ENCODE measurements at places on chromosomes 7 and 10.

DNA sequence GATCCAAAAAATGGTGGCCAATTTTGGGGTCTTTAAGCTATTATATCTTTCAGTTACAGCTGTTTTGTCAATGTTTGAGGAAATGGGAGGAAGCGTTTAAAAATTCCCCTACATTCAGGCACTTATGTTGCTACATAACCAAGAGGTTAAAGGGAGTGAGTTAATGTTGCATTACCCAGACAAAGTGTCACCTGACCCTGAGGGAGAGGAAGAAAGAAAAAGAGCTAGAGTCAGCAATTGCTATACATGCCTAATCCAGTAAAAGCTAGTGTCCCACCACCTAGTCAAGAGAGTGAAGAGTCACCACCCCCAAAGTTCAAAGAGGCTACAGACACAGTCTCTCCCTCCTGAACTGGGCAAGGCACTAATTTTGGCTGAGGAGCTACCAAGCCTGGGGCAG, 69.5 kb upstream of the ZNF92 start:
- DNase-seq = peak; percentile 18

DNA sequence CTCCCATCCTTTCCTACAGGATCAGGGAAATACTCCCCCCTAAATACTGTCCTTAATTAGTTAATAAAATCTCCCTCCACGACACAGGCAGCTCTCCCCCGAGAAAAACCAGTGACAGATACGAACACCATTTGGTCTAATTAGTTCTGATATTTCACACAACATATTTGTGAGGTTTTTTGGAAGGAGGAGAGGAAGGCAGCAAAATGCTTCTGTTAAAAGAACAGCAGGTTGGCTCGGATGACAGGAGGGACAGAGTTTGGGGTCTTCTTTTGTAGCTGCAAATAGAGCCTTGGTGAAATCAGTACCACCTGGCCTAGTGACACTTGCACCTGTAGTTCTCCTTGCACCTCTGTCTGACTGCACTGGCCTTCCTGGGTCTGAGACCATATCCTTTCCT, 507.0 kb downstream of the PLXNA4 start:
- DNase-seq = no peak

DNA sequence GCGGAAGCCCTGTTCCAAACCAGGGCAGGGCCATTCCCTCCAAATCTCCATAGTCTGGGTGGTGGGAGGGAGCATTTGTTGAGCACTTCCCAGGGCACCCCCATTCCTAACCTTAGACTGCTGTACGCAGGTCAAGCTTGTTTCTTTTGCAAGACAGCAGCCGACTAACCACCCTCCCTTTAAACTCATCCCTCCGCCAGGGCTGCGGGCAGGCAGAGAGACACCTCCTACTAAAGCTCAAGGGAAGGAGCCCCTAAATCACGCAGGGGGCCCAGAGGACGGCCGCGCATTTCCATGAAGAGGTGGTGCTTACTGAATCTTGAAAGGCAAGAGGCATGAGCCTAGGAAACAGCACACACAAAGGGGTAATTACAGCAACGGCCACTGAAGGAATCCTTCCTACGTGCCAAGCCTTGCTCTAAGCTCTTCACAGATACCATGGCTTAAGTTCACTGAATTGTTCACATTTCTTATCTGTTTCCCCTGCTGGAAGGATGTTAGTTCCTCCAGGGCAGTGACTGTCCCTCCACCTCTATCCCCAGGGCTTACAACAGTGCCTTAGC, 90.0 kb downstream of the PROSER2 start:
- DNase-seq = peak; percentile 89

DNA sequence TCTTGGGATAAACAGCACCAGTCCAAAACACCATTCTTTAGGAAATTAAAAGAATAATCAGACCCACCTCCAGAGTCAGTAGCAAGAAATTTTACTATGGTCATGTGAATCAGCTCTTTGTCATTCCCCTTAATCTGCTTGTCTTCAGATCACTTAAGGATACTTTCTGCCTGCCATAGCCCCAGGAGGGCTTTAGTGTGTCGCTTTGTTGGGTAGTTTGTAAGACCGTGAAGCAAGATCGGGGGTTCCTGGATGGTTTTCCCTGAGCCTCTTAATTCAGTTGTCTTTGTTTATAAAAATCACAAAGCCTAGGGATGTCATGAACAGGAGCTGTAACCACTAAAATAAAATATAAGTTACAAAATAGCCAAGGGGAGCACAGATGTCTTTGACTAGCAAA, 223.6 kb downstream of the RELN start:
- DNase-seq = no peak

- DNase-seq = peak; percentile 15
Measured at GRCh38 chr10:79245539-79246208, 101.6 kb upstream of the PPIF start.

DNA sequence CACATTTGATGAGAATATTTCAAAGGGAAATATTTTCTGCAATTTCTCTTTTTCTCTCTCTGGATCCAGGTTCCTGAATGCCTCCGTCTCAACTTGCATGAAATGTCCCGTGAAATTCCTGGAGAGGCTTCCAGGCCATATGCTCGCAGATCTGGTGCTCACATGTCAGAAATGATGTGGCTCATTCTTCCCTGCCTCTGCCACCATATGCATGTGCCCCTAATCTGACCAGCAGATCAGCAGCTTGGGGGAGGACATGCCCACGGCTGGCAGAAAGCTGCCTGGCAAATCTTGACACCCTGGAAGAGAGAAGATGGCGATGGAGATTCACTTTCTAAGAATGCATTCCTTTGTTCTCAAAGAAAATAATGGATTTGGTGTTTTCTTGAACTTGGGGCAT, 490.7 kb downstream of the RPS24 start:
- DNase-seq = no peak

DNA sequence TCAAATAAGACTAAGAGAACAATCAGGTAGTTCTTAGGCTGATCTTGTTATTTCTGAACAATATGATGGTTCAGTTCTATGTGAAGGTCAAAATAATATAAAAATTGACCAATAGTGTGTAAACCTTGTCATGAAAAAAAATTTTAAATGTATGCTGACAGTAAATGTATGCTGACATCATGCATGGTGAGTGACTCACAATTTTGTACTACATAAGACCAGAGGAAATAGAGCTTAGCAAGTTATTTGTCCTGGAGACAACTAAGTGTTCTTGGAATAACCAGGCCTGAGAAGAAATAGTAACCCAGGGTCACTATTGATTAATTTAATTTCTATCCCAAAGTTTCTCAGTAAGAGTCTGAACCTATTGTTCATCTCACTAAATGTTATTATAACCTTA, 182.2 kb upstream of the PCDH15 start:
- no peak for DNase-seq

- DNase-seq = no peak
Measured at GRCh38 chr10:129953119-129954051, 10.7 kb downstream of the EBF3 start.

GRCh38 chr10:78443900-78444571, 410.4 kb downstream of the RPS24 start:
- DNase-seq = no peak

DNA sequence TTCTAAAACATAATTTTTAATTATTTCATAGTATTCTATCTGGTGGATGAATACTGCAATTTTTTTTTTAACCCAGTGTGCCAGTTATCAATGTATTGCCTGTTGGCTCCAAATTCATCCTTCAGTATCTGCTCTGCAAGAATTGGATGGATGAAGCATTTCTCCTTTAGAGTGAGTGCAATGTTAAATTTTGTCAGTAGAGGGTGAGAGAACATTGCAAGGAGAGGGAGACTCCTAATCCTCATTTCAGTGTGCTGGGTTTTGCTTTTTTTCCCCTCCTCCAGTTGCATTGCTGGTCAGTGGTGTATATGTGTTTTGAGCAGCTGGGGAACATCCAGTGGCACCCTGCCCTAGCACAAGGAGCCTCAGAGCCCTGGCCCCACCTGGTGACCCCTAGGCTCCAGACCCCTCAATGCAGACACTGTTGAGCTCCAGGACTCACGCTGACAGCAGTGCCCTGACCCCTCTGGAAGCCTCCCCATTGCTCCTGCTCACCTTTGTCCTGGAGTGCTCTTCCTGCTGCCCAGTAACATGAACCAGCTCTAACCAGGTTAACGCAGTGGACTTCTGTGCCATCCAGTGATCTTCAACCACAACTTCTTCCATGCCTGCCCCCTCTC, 199.4 kb downstream of the USP6NL start:
- no peak for DNase-seq

DNA sequence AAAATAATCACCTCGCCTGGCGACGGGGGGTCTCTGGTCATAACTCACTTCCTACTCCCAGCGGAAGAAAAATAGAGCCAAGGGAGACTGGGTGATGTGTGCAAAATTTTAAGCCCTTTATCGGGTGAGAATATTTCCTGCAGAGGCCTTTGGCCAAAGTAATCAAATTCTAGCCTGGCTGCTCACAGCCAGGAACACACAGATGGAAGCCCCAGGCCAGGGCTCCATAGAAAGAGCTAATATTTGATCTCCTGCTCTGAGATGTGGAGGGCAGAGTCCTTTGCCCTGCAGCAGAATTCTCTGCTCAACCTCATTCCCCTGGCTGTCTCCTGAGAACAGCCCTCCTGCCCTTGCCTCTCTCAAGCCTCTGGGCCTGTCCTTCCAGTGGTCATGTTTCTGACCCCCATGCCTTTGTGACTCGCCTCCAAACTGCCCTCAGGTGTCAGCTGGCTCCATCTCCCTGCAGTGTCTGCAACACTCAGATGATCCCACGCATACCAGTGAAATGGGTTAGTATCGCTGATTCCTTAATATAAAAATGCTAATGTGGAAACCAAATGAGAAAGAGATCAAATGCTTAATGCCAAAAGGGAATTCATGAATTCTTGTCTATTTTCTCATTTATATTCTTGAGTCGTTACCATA, 34.5 kb downstream of the FRMD4A start:
- DNase-seq = peak; percentile 88

DNA sequence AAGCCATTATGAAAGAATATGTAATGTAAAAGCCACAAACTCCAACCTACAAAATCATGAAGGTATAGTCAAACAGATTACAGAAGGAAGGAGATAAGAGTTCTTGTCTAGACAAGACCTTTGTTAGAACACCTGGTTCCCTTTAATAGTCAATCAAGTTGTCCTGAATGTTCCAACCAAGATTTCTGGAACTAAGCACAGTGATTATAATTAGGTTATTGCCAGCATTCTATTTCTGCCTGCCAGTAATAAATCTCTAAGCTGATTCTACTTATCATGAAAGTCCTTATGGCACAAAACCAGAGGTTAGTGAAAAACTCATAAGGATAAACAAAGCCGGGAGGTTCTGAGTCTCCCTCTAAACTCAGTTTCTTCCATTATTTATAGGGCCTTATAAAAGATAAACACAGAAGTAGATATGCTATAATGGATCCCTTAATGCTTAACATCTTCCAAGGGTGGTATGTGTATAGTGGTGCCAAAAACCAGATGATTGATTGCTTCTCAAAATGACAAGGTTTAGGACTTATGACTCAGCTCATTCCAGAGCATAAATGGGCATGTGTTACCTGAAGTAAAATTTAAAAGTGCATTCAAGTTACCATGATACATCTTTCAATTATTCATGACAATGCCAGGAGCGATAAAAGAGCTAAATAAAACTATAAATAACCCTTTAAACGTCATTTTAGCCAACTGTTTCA, 237.2 kb downstream of the CSTF2T start:
- no peak for DNase-seq

- no peak for DNase-seq
Measured at GRCh38 chr10:3964516-3964915, 179.5 kb upstream of the KLF6 start.

- DNase-seq = no peak
Measured at GRCh38 chr7:34307540-34307939, 350.5 kb upstream of the NPSR1 start.

DNA sequence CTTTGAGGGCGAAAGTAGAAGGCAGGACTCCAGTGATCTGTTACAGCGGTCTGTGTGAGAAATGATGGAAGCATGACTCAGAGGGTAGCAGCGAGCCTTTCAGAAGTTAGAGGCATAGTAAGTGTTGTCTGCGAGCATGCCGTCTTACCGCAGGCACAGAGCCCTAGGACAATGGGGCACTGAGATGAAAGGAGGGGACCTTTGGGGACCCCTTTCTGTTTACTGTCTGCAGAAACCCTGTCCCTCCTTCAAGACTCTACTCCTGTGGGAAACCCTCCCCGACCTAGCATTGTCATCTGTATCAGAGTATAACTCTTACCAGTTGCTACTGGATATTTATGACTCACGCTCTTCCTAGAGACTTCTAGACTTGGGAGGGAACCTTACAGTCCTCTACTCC, 87.2 kb upstream of the AGK start:
- no peak for DNase-seq

- no peak for DNase-seq
Measured at GRCh38 chr10:102003541-102003940, 52.4 kb downstream of the ARMH3 start.

GRCh38 chr10:93417921-93418320, 64.2 kb downstream of the MYOF start:
- peak; percentile 61 for DNase-seq

DNA sequence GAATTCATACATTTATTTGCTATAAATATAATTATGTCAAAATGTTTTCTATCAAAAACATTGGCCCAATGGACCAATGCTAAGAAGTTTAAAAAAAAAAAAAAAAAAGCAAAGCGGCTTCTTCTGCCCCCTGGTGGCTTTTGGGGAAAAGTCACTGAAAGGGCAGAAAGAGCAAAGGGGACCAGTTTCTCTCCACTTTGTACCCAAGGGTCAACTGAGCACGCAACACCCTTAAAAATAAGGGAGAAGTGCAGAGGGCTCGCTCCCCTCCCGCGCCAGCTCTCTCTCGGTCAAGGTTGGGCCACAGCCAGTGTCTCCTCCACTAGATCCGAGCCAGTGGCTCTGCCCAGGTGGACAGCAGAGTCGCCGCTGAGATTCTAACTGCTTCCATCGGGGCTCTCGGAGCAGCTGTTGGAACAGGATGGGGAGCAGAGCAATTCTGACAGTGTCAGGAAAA, 136.4 kb upstream of the FGFR2 start:
- DNase-seq = peak; percentile 35

GRCh38 chr10:119896061-119896655, 3.6 kb downstream of the SEC23IP start:
- DNase-seq = no peak
